Smooth muscle cell of the brain vasculature (primary cell): ENCODE measurements at places on chromosomes 16 and 17.

- no peak for DNase-seq
These were observed 59.6 kb downstream of the GSG1L start for GRCh38 chr16:28003923-28004322.

DNA sequence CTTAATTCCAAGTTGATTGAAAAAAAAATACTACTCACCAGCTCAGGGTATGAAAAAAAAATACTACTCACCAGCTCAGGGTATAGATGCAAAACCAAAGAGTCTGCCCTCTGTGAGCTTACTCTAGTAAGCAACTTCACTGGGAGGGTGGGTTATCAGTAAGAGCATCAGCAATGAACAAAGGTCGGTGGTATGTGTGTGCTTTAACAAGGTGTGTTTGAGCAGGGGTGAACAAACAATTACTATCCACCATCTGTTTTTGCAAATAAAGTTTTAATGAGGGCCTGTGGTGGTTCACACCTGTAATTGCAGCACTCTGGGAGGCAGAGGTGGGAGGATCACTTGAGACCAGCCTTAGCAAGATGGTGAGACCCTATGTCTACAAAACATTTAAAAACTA, 20.0 kb downstream of the NUFIP2 start:
- no peak for DNase-seq

DNA sequence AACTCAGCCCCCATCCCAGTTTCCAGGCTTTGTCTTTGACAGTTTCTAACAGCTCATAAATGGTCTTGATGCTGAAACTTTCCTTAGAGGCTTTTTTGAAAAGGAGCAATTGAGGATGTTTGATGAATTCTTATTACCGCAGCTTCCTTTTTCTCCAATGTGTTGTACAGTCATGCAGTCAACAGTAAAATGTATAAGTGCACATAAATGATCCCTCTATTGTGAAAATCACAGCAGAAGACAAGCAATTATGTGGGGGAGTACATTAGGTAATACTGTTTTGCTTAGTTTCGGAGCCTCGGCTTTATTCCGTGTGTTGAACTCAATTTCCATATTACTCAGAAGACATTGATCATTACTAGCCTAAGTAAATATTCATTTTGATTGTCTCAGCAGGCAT, 673.7 kb downstream of the CDH8 start:
- no peak for DNase-seq

DNA sequence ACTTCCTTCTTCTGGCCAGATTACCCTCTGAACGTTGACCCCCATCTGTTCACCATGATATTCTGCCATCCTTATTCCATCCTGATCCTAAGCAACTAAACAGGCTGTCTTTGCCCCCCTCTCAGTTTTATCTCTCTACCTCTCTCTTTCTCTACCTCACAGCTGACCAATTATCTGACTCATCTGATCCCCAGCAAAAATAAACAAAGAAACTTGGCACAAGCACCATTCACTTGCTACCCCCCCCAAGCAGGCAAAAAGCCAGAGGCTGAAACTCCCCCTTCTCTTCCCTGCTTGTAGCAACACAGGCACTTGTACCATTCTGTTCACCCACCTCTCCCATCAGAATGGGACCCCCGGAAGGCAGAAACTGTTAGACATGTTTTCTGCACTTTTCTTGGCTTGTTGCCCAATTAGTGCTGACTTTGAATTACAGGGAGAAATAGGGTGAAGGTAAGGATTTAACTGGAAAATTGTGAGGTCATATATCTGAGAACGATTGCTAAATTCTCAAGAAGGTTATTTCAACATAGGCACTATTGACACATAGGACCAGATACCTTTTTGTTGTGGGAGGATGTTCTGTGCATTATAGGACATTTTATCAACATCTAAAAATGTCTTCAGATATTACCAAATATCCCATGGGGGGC, 163.2 kb downstream of the TOX3 start:
- no peak for DNase-seq

GRCh38 chr16:22225060-22225459, 19.0 kb downstream of the EEF2K start:
- DNase-seq, result no peak

DNA sequence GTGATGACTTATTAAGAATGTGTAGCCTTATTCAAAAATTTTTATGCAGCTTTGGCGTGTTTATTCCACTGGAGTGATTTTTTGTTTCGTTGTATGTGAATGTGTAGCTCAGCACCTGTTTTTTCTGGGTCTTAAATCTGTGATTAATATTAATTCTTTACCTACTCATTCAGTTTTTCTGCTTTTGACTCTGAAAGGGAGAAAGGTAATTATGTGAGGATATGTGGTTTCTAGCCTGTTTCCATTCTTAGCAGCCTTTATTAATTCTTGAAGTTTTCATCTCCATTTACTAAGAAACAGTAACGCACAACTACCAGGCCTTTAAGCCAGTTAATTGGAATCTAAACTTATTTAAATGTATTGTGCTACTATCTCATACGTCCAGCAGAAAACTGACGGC, 7.0 kb downstream of the HEATR3 start:
- no peak for DNase-seq

- DNase-seq, result peak; percentile 67
These were observed 8.3 kb downstream of the TMEM114 start for GRCh38 chr16:8581831-8582580.

DNA sequence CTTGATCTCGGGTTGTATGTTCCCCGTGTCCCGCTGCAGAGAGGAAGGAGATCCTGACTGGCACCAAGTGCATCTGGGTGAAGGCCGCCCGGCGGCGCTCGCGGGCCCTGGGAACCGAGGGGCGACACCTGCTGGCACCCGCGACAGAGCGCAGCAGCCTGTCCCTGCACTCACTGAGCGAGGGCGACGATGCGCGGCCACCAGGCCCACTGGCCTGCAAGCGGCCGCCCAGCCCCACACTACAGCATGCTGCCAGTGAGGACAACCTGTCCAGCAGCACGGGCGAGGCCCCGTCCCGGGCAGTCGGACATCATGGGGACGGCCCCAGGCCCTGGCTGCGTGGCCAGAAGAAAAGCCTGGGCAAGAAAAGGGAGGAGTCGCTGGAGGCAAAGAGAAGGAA, 7.5 kb downstream of the BTBD17 start:
- no peak for DNase-seq

GRCh38 chr17:43211480-43212402, at the start of gene TMEM106A:
TMEM106A (plus strand) TSS chr17:43211875; CDS start chr17:43213042, 1,167 bp downstream.
- peak; percentile 62 for DNase-seq

GRCh38 chr16:12747827-12748226, 55.9 kb downstream of the CPPED1 start:
- no peak for DNase-seq

DNA sequence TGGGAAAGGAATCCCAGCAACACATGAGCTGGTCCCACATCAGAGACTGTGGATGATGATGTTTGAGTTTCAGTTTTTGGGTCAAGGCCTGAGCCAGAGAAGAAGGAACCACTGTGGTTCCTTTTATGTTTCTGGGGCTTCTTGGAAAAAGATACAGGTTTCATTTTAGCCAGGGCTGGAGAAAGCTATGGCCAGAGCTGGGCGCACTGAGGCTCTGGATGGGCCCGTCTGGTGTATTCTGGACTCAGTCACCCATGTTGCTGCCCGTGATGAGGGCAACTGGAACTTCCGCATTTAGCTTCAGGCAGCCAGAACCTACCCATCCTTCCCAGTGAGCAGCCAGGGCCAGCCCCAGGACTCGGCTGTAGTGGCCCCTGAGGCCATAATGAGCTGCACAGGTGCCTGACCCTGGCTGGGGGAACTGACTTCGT, 15.0 kb upstream of the PITPNA start:
- no peak for DNase-seq
